ENCODE measurements at places on chromosomes 16 and 17. TPM values are rescaled to one million over a fixed set of nuclear protein-coding genes. Genes with fewer than 3 reads are reported as not detected.

Gene NHLRC4
- 1.3 TPM for total RNA-seq

Gene SLC52A1
- 0.22 TPM for total RNA-seq

Gene MYH13
- not detected for total RNA-seq

Gene SCGB1C2
- not detected for total RNA-seq

Gene PLEKHH3
- total RNA-seq, result 16.8 TPM

Gene IL17C
- total RNA-seq, result not detected

GRCh38 chr17:51668155-51668962 lies 408.0 kb downstream of the UTP18 start:
- no peak for DNase-seq

DNA sequence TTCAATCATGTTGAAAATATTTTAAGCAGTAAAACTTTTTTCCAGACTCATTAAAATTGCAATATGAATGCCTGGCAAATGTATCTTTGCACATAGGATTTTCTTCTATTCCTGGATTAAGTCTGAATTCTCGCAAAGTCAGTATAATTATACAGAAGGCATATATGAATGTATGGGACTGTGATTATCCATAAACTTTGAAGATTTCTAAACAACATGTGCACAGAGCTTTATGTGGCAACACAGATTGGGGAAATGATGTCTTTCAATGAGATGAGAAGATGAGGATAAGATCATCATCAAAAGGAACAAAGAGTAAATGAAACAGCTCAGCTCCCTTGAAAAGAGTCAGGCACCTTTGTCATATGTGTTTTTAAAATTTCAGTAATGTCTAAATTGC lies 635.3 kb downstream of the CDH11 start:
- no peak for DNase-seq

DNA sequence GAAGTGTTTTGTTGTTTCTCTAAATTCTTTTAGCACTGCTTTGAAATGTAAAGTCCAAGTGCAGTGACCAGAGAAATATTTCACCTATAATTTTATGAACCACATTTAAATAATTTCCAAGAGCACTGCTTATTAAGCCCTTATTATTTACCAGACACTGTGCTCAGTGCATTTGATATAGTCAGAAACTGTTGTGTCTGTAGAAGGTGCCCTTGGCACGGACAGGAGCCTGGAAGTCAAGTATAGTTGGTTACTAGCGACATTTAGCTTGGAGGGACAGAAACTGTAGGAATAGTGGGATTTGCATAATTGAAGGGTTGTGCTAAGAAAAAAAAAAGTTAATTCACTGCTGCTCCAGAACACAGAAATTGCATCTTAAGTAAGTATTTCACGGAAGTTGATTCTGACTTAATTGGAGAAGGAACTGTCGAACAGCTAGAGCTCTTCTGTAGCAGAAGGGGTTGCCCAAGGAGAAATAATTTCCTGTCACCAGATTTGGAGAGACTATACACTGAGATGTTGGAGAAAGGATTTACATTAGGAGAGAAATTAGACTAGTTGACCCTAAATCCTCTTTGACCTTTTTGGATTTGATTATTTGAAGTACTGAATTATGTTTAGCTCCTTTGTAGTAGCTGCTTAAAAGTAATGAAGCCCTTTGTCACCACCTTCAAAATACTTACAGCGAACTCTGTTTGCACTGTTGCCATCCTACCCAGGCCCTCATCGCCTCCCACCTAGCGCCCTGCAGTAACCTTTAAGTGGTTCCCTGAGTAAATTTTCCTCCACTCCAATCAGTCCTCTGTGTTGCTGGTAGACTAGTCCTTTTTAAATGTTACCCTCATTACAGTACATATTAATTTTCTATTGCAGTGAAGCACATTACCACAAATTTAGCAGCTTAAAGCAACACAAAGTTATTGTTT lies 25.6 kb downstream of the COX10 start:
- no peak for DNase-seq

GRCh38 chr17:49997301-49997650 lies 2.3 kb upstream of the DLX3 start:
- DNase-seq, result no peak

DNA sequence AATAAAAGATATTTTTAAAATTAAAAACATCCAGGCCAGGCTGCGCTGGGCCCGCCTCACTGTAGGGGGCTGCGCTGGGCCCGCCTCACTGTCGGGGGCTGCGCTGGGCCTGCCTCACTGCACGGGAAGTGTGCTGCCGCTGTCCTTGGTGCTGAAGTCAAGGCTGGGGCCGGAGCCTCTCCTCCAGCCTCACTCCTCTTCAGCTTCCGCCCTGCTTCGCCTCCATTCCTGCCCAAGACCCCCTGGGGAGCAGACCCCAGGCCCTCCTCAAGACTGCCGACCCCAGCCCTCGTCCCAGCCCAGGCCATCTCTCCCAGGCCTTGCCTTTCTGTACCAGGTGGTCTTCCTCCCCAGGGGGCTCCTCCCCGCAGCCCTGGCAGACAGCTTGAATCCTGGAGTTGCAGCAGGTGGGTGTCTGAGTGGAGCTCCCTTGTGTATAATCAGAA lies 26.2 kb downstream of the ENDOV start:
- no peak for DNase-seq

DNA sequence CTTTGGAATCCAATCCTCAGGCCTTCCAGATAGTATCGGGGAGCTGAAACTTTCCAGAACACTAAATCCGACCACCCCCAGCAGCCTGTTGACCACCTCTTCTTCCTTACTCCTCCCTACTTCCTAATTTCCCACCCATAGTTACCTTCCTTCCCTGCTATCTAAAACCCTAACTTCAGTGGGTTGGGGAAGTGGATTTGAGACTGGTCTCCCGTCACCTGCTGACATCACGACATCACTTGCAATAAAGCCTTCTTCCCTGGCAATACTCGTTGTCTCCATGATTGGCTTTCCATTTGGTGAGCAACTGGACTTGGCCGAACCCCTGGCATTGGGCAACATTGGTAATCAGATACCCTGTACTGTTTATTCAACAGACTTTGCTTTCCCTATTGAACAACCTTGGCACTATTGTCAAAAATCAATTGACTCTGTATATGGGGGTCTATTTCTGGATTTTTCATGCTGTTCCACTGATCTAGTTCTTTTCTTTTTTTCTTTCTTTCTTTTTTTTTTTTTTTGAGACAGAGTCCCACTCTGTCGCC lies 11.8 kb upstream of the FOXK2 start:
- no peak for DNase-seq

GRCh38 chr16:2043667-2044451 lies 3.8 kb downstream of the NTHL1 start:
- DNase-seq, result no peak

DNA sequence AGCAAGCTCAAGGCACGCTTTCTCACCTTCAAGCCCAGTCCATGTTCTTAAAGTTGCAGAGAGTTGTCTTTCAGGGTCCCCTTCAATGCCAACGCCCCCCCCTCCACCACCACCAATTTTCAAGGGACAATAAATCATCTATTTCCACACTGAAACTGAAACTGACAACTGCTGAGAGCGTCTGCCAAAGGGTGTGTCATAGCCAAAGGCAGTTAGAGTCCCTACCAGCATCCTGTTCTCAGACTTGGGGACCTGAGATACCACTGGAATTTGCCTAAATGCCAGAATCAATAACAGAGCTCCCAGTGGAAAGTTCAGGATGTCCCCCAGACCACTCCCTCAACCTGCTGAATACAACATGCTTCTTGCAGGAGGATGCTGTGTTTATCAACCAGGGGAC lies 133.2 kb upstream of the SOX9 start:
- no peak for DNase-seq

DNA sequence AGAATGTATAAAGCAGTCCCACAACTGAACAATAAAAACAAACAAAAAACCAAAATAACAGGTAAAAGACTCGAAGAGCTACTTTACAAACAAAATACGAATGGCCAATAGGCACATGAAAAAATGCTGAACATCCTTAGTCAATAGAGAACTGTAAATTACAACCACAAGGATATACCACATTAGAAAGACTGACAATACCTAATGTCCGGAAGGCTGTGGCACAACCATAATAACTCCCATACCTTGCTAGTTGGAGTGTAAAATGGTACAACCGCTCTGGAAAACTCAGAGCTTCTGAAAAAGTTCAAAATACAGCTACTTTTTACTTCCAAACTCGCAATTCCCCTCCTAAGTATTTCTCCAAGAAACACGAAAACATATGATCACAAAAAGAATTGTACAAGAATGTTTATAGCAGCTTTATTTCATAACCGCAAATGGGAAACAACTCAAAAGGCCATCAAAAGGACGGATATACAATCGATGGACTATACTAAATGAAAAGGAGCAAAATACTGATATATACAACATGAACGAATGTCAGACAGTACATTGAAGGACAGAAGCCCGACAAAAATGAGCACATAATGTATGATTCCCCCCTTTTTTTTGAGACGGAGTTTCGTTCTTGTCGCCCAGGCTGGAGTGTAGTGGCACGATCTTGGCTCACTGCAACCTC lies 2.3 kb downstream of the TP53 start:
- no peak for DNase-seq

- no peak for DNase-seq
Measured at GRCh38 chr17:71024172-71024571, 854.8 kb downstream of the KCNJ2 start.

DNA sequence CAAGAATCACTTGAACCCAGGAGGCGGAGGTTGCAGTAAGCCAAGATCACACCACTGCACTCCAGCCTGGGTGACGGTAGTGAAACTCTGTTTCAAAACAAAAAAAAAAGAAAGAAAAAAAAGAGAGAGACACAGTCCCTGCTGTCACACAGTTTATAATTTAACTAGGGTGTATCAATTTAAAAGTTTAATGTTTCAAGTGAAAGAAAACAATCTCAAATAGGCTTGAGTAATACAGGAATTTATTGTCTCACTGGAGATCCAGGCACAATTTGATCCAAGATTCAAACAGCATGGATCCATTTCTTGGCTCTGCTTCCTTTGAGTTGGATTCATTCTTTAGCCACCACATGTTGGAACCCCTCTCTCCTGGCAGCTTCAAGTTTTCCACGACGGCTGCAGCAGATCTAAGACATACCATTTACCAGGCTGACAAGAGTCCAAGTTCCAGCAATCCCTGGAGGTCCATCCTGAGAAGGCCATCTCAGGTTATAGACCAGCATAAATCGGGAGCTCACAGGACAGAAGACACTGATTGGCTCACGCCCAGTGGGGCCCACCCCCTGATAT lies 97.5 kb downstream of the YPEL2 start:
- DNase-seq, result no peak

GRCh38 chr16:76963614-76964315 lies 227.2 kb upstream of the MON1B start:
- DNase-seq, result no peak

GRCh38 chr17:82601447-82602000 lies 46.7 kb downstream of the WDR45B start:
- DNase-seq, result no peak

DNA sequence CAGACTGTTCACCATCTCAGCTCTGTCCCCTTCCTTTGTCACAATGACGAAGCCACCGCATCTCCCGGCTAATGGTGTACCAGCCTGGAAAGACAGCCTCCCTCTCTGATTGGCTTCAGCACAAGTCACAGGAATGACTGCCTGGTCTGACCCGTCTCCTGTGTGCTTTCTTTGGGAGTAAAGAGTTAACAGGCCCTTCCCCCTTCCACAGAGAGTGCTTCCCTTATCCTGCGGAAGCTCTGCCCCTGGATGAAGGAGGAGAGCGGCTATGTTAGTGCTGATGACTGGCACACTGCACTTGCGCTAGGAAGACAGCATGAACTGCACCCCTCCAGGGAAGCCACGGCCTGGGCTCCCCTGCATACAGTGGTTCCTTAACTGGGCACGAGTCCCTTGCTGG lies 11.3 kb downstream of the USB1 start:
- DNase-seq, result no peak

- DNase-seq, result no peak
Measured at GRCh38 chr16:79082970-79083369, 517.6 kb downstream of the MAF start.

DNA sequence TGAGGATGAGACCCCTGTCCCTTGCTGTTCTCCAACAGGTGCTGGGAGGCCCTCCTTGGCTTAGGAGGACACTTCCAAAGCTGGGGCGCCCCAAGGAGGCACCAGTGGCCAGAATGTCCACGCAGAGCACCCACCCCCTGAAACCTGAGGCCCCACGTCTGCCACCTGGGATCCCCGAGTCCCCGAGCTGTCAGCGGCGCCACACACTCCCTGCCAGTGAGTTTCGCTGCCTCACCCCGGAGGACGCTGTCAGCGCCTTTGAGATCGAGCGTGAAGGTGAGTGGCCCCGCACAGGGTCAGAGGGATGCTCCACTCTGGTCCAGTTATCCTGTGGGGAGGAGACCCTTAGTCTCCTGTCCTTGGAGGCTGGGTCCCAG lies 1.2 kb downstream of the AANAT start:
- no peak for DNase-seq

DNA sequence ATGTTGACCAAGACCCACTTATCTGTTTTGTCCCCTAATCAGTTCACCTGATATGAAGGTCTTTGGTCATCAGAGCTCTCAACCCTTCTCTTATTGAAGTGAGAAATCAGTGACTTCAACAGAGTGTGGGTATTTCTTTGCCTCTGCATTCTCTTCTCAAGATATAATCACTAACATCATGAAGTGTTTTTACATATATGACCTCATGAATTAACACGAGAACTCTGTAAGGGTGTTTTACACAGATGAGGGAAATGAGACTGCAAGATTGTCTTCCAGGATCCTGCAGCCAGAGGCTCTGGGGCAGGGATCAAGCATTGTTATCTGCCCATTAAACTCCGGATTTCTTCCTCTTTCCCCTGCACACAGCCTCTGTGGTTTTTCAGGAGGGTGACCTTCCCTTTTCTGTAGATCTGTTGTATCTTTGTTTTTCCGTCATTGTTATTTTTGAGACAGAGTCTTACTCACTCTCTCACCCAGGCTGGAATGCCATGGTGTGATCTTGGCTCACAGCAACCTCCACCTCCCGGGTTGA lies 22.7 kb downstream of the LCMT1 start:
- no peak for DNase-seq

- DNase-seq, result no peak
Measured at GRCh38 chr16:68297908-68298307, 12.8 kb downstream of the SLC7A6OS start.

- no peak for DNase-seq
Measured at GRCh38 chr17:19302791-19303331, 59.7 kb downstream of the B9D1 start.

DNA sequence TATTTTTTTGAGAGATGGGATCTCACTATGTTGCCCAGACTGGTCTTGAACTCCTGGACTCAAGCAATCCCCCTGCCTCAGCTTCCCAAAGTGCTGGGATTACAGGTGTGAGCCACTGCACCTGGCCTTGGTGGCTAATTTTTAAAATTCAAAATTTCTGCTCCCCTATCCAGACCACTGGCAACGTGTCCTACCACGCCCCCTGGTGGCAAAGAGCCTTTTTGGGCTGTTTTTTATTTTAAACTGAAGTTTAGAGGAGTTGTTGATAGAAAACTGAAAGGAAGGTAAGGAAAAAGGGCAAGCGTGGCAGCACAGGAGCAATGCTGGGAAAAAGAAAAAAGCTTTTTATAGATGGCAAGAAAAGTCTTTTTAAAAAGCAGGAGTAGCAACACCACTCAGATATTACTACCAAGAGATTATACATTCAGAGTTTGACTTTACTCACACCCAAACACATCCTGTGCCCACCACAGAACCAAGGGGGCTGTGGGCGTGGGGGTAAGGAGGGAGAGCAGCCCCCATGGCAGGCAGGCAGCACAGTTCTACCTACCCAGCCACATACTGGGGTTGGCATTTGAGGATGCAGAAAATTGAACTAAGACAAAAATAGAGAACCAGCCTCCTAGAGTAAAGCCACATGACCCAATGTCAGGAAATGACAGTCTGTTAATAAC lies 4.2 kb upstream of the MXRA7 start:
- no peak for DNase-seq
